ENCODE measurements at places on chromosomes 2 and 18. TPM values are rescaled to one million over a fixed set of nuclear protein-coding genes. Genes with fewer than 3 reads are reported as not detected.

Gene SPDYA
- total RNA-seq, result 1.2 TPM

Gene ACTR1B
- 32.8 TPM for total RNA-seq

Gene KLHL30
- total RNA-seq, result not detected

Gene PSTPIP2
- 2.3 TPM for total RNA-seq

Gene TAF4B
- total RNA-seq, result 3.5 TPM

Gene RBM44
- total RNA-seq, result 2.8 TPM

Gene GALNT3
- total RNA-seq, result 4.6 TPM

Gene TLX2
- total RNA-seq, result not detected

Gene CHRNG
- total RNA-seq, result not detected

Gene COPS7B
- 27.7 TPM for total RNA-seq

Gene CYS1
- 1.2 TPM for total RNA-seq

Gene C2orf66
- 0.69 TPM for total RNA-seq

Gene CPLX4
- not detected for total RNA-seq

Gene UGT1A10
- not detected for total RNA-seq

Gene ABCG5
- 0.23 TPM for total RNA-seq

Gene PRADC1
- total RNA-seq, result 12.5 TPM

Gene SERPINB10
- 0.46 TPM for total RNA-seq

Gene MTA3
- total RNA-seq, result 46.4 TPM

Gene ILKAP
- 55.1 TPM for total RNA-seq

Gene OTOS
- not detected for total RNA-seq

Gene AFF3
- total RNA-seq, result 26.3 TPM

Gene ANKRD29
- 11.3 TPM for total RNA-seq

Gene NCKAP5
- 11.5 TPM for total RNA-seq

Gene PID1
- 32.8 TPM for total RNA-seq

Gene RFX8
- 1.2 TPM for total RNA-seq

Gene LHCGR
- total RNA-seq, result 0.23 TPM

Gene DNAH6
- 16.1 TPM for total RNA-seq

Gene PRSS56
- total RNA-seq, result 1.6 TPM

Gene CPSF3
- total RNA-seq, result 33.7 TPM

Gene RRM2
- total RNA-seq, result 14.1 TPM

Gene REG1B
- total RNA-seq, result not detected

Gene GCG
- total RNA-seq, result not detected

Gene TCF7L1
- 2.3 TPM for total RNA-seq

Gene SAG
- 1.4 TPM for total RNA-seq

Gene RFTN2
- total RNA-seq, result 52.6 TPM
